ENCODE measurements at places on chromosomes 7 and 10.

- DNase-seq, result peak; percentile 71
These were observed 621 bp downstream of the P4HA1 start for GRCh38 chr10:73096041-73096448.

GRCh38 chr10:71771821-71772617, 1.3 kb downstream of the VSIR start:
- no peak for DNase-seq

DNA sequence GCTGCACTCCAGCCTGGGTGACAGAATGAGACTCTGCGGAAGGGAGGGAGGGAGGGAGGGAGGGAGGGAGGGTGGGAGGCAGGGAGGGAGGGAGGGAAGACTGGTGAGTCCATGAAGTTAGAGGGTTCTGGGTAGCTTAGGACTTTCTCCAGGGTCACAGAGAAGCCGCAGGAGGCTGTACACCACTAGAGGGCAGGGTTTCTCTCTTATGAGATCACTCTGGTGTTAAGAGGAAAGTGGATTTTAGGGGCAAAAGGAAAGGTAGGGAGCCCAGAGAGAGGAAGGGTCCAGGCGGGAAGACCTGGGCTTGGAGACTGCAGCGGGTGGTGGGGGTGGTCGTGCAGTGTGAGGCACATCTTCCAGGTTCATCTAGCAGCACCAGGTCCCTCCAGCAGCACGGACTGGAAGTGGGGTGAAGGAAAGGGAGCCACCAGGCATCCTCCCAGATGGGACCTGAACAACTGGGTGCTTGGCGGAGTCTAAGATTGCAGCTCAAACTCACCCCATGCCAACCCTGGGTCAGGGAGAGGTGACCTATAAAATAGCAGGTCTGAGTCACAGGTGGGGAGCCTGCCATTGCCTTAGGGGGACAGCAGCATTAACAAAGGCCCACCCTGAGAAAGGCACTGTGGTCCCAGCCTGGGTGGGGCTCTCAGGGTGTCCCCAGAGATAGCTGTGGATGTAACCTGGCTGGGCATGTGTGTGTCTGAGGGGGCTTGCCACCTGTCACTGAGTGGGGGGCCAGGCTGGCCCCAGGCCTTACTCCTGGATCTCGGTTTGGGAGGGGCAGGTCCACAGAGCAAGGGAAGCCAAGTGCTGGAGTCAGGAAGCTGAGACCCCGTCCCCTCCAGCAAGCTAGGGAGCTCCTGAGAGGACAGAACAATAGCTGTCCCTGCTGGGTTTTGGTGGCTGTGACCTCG, 48.5 kb upstream of the SLC29A3 start:
- peak; percentile 72 for DNase-seq

GRCh38 chr7:139667377-139667776, 110.4 kb downstream of the HIPK2 start:
- DNase-seq, result no peak

DNA sequence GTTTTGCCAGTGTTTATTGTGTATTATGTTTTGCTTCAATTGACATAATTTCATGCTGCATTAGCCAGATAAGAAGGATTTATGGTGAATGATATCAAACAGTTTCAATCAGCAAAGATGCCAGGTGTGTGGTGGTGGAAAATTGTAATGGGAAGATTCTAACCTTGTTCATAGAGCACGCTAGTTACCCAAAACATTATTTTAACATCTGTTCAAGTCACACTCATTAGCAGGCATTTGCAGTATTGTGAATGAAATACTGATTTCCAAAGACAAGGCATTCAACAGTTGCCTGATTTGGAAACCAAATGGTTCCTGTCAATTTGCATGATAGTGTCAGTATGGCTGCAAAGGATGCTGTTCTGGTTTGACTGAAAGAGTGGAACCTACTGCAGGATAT, 129.7 kb downstream of the EPC1 start:
- DNase-seq, result no peak

DNA sequence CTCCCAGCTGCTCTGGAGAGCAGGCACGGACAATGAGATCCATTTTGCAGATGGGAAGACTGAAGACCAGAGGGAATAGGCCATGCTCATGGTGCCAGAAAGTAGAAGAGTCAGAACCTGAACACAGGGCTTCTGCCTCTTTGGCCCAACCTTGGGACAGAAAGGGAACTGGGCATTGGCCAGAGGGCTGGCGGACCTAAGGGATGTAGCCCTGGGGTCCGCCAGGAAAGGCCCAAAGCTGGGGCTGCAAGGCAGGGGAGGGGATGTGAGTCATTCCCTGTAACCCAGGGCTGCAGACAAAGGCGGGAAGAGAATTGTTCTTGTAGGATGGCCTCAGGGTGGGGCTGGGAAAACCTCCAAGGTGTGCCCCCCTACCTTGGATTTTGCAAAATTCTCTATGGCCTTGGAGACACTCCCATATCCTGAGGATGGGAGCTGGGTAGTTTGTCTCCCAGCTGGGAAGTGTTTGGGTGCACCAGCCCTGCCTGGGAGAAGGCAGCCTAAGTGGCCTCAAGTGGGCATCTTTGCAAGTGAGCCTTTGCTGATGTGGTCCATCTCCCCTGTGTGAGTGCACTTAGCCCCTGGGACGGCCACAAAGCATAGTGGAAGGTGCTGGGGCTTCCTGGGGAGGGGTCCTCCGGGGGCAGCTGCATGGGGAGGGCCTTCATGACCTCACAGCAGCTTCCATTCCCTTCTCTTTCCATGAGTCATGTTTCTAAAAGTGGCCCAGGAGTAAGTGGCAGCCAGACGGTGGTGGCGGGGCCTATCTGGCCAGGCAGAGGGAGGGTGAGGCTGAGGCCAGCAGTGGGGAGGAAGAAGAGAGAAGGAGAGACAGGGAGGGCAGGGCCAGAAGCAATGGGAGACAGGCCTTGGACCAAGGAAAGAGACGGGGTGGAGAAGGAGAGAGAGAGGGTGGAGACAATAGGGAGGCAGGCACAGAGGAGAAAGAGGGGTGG, 9.2 kb downstream of the AQP1 start:
- peak; percentile 2 for DNase-seq

Measured in WTC11 (cell line).